ENCODE measurements at places on chromosomes 11 and 22.

- no peak for DNase-seq
Measured at GRCh38 chr11:69154938-69155301, 815 bp upstream of the SMIM38 start.

GRCh38 chr22:46576556-46577367, 39.3 kb upstream of the CELSR1 start:
- DNase-seq, result peak; percentile 47

DNA sequence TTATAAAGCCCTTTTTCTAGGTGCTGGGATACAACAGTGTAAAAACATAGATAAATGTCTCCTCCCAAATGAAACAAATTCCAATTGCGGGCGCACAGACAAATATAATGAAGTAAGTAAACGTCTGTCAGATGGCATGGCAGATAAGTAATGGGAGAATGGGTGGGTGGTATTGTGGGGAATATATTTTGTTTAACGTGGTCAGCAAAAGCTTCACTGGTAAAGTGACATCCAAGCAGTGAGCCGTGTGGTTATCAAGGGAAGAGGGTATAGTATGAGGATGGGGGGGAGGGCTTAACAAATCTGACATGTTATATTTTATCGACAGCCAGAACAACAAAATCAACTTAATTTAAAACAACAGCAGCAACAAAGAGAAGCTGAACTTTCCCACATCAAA, 1.2 kb downstream of the SVIP start:
- DNase-seq, result no peak

DNA sequence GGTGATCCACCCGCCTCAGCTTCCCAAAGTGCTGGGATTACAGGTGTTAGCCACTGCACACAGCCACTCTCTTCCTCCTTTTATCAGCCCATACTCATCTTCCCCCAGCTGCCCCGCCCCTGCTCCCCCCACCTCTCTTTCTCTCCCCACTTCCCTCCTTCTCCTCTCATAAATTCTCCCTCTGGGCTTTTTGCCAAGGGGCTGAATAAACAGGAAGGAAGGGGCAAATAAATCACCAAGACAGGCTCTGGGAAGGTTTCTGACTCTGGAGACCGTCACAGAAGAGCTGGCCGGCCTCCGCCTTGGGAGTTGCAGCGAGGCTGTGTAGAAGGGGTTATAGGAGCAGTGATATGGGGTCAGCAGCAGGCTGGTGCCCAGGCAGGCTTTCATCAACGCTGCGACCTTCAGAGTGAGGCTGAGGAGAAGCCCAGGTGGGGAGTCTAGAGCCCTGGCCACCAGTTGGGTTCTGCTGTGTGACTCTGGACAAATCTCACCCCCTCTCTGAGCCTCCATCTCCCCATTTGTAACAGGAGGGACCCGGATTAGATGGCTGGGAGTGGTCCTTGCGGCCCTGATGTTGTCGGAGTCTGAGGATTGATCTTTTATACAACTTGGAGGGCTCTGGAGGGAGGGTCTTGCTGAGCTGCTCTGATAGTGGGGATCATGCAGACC, 62.6 kb upstream of the RASD2 start:
- DNase-seq, result no peak

DNA sequence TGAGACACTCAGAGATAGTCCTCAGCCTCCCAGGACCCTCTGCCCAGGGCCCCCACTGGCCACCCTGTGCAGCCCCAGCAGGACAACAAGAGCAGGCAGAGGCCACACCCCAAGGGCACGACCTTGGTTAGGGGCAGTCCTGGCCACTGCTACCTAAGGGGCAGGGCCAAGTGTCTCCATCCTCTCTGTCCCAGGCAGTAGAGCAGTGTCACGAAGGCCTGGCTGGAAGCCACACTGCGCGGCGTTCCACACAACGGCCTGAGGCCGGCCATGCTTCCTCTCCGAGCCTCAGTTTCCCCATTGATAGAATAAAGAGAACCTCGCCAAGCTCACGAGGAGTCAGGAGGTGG, 1074.3 kb downstream of the BRD1 start:
- no peak for DNase-seq
